ENCODE measurements at places on chromosomes 16 and 17.

DNA sequence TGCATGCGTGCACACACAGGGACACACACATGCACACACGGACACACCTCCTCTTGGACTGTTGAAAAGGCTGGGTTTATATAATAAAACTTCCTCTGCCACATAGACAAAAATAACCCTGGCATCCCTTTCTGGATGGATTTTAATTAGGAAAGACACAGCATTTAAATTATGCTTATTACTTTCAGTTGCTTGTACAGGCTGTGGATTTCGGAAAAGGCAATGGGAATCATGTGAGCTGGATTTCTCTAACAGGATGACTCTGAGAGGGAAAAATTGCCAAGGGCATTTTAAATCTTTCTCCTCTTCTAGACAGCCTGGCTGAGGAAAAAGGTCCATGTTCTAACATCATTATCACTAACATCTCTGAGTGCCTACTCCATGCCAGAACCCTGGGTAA lies 75.9 kb downstream of the HLF start:
- no peak for DNase-seq

GRCh38 chr17:4806456-4806776 lies 536 bp upstream of the PLD2 start:
- no peak for DNase-seq

GRCh38 chr16:49493836-49494235 lies 120.2 kb downstream of the C16orf78 start:
- DNase-seq, result no peak

DNA sequence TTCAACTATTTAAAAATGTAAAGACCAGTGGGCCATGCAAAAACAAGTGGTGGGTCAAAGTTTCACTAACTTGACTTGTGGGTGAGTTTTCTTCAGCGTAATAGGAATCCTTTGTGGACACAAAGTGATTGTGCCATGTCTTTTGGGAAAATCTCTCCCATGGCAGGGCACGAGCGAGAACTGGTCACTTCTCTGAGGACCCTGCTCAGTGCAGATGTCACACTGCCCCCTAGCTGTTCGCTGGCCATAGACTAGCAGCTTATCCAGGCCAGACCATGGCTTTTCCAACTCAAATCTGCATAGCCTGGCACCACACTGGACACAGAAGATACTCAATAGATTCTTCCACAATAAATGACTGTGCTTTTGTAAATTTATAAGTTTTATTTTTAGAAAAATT lies 306.0 kb upstream of the CCL2 start:
- DNase-seq, result no peak

DNA sequence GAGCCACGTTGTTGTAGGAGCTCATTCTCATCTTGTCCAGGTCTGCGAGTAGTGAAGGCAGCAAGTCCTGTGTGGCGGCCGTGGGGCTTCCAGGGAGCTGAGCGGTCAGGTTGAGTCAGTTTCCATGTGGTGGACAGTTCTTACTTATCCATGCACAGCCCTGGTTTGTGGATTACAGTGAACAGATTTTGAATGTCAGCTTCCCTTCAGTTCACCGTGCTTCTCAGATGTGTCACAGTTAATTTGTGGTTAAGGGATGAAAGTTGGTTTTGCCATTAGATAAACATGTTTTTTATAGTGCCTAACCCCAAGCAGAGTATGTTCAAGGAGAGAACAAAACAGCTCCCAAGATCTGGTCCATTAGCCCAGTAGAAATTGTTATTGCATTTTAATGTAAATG lies 103.1 kb downstream of the RPTOR start:
- DNase-seq, result peak; percentile 61

DNA sequence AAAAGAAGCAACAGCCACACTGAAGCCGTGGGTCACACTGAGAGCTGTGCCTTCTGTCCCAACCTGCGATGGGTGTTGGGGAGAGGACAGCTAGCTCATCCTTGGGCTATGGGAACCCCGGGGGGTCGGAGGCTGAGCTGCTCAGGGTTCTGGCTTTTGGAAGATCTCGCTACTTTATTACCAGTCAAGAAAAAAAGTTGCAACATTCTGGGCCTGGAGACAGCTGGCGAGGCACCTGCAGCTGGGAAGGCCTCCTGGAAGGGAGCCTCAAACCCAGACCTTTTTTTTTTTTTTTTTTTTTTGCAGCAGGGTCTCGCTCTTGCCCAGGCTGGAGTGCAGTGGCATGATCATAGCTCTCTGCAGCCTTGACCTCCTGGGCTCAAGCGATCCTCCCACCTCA lies 24.9 kb downstream of the TPSD1 start:
- no peak for DNase-seq

DNA sequence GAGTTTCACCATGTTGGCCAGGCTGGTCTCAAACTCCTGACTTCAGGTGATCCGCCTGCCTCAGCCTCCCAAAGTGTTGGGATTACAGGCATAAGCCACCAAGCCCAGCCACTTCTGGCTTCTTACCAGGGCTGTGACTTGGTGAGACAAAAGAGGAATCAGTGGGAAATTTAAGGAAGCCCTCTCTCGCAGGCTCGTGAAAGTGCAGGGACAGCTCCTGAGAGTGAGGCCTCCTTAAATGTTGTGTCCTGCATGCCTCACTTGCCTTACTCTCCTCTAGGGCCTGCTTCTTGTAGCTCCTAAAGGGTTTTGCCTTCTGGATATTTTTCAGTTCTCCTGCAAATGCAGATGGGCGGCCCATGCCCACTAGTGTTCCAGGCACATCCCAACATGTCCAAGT lies 5.2 kb downstream of the AHSP start:
- no peak for DNase-seq

GRCh38 chr16:70714581-70715054 lies 28.8 kb upstream of the MTSS2 start:
- DNase-seq, result no peak

DNA sequence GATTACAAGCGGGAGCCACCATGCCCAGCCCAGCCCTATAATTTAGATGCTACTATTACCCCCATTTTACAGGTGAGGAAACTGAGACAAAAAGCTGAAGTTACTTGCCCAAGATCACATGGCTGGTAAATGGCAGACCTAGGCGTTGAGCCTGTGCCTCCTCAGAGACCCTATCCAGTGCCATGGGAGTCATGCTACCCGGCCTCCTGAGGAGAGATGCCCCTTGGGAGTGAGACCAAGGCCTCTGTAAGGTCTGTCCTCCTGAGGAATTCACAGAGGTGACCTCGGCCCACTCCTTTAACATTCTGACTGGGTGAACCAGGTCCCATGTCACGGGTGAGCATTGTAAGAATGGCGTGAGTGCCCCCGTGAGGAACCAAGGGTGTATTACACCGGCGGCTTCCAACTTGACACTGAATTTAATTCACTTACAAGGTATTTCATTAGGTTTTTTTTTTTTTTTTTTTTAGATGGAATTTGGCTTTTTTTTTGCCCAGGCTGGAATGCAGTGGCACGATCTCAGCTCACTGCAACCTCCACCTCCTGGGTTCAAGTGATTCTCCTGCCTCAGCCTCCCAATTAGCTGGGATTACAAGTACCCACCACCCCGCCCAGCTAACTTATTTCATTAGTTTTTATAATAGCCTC lies 95.7 kb downstream of the ABCC6 start:
- DNase-seq, result peak; percentile 74

DNA sequence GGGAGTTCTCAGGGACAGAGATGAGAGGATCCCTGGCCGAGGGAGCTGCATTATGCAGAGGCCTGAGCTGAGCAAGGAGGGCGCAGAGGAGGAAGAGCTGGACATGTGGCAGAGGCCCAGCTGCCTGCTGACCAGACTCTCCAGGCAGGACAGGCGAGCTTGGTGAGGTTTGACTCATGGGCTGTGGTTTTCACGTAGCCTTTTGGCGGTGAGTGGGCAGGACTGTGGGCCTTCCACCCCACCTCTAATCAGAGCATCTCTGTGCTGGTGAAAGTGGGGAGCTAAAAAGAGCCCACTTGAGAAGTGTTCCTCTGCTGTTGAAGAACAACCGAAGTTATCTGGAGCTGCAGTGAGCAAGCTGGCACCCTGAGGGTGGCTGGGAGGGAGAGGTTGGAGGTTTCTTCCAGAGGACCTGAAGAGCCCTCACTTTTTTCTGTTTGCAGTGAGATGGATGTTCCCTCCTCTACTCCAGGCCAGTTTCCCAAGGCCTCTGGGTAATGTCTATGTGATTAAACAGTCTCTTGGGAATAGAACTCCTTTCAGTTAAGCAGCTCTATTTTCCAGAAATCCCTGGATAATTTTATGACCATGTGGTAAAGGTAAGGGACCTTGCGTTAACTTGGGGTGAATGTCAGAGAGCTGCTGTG lies 11.9 kb downstream of the EPN2 start:
- DNase-seq, result peak; percentile 87

- DNase-seq, result peak; percentile 46
Observed at GRCh38 chr16:17206712-17207111, 264.0 kb downstream of the XYLT1 start.

GRCh38 chr16:69763599-69763942 lies 1.4 kb downstream of the WWP2 start:
- peak; percentile 30 for DNase-seq

GRCh38 chr17:28365487-28365886 lies 488 bp upstream of the SEBOX start:
- DNase-seq, result no peak

DNA sequence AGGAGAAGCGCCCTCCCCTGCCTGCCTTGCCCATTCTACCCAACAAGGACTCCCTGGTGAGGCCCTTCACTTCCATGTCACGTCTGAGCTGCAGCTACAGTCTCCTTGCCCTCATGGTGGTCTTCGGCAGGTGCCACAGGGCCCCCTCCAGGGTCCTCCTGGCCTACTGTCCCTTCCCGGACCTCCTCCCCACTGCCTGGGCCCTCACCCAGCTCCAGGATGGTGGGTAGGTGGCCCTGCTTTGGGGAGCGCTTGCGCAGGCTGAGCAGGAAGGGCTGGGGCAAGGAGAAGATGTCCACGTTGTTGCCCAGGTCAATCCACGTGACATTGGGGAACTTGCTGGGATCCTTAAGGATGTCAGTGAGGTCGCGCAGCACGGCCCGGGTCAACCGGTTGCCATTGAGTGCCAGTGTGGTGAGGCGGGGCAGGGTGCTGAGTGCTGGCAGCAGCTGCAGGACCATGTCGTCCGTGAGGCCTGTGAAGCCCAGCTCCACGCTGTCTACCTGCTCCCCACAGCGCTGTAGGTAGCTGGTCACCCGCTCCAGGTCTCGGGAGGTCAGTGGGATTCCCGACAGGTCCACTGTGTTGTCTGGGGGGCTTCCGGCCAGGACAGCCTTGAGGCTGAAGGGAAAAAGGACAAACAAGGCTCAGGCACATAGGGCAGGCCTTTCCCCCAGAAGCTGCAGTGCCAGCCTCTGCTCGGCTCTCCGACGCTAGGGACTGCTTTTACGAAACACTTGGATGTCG lies 28.3 kb downstream of the TRPV2 start:
- DNase-seq, result no peak

DNA sequence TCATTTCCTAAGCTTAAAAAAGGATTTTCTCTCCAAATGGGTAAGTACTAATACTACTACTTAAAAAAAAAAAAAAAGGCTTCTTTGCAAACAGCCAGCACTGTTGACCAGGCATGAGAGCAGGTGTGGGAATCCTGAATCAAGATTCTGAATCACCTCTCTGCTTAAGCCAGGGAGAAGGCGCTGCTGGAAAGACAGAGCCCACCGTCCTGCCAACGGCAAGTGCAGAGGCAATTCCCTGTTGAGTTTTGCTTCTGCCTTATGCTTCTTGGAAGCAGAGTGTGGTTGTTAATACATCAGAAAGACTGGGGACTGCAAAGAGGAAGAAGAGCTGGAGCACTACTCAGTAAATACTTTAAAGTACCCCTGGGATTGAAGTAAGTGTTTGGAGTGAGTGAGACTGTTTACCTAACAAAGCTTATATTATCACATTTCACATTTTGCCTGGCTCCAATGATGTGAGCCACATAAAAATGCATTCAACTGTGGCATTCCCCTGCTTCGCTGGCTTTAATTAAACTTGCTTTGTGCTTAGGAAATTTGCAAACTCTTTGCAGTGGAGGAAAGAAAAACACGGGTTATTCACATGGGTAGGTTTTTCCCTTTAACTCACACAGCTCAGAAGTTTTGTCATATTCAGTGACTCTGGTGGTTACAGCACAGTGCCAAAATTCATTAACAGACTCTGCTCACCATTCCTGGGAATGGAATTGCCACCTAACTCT lies 86.0 kb upstream of the KIF2B start:
- no peak for DNase-seq

GRCh38 chr16:77564791-77565390 lies 130.1 kb upstream of the ADAMTS18 start:
- DNase-seq, result peak; percentile 67

- DNase-seq, result no peak
Observed at GRCh38 chr16:896261-897199, 74.3 kb downstream of the LMF1 start.

- peak; percentile 87 for DNase-seq
Observed at GRCh38 chr17:30970831-30971567, at the start of gene RNF135. RNF135 (plus strand) TSS chr17:30971039; CDS start chr17:30971074, 35 bp downstream.

- DNase-seq, result peak; percentile 95
Observed at GRCh38 chr16:85514598-85515318, 98.4 kb upstream of the GSE1 start.

DNA sequence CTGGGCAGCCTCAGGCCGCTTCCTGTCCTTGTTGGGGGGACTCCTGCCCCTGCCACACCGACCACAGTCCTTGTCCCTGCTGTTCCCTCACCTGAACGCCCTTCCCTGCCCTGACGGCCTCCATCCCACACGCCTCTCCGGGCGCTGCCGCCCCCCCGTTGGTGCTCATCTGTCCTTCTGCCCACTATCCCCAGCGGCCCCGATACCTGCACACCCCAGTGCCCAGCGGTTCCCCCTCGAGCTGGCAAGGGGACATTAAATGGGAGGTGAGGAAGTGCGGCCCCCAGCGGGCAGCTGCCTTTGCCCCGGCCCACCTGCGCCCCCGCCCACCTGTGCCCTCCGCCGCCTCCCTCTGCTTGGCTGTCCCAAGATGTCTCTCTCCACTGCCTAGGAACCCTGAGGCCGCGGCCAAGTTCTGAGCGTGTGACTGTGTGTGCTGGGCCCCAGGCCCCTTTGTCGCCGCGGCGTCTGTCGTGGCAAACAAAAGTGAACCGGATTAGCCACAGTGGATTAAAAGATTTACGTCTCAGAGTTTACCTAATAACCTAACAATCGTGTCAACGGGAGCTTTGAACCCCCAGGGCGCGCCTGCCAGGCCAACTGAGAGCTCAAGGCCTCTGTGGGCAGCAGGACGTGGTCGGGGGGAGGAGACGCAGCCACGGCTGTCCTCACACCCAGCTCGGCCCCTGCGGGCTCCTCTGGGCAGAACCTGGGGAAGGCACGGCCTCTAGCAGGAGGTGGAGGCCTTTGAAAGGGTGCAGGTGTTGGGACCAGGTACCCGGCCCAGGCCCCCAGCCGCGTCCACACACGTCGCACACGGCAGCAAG lies 7.6 kb upstream of the AXIN1 start:
- DNase-seq, result no peak

DNA sequence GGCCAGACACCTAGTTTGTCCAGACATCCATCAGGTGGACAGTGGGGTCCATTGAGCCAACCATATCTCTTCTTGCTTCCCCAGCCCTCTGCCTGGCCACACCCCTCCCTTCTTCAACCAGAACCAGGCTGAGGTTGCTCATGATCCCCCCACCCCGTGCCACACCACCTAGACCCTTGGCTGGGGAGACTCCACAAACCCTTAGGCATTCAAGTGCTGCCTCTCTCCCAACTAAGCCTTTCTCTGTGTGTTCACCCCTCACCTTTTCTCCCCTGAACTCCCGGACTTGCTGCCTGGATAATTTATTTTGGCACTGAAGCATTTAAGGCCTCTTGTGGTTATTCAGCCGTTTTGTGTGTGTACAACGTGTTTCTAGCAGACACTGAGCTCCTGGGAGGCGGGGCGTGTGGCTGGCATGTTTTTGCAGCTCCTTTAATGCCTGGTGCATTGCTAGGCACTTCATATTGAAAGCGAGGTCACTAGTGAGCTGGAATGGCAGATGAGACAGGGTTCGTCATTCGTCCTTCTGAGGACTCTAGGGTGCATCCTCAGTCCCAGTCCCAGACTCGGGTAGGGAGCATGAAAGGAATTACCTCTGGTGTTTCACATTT lies 28.7 kb downstream of the CACNA1G start:
- peak; percentile 31 for DNase-seq

Data from fibroblast of the aortic adventitia (primary cell).